CD4-positive, alpha-beta T cell treated with Interferon alpha-2 for 1 hour (primary cell): ENCODE measurements at places on chromosomes 4 and X.

DNA sequence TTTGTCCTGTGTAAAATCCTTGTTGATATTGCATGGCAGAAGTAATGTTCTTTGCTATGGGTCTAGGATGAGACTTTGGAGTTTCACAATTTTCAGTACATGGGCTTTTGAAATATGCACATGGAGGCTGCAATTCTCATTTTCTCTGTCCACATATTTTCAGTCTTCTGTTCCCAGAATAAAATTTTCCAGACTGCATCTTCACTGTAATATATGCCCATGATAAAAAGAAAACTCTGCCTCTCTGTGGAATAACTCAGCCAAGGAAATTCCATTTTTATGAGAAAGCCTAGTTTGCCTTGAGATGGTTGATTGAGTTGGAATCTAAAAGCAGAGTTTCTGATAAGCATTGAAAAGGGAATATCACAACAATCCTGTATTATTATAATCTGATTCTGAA lies 601.4 kb upstream of the AADAT start:
- DNase-seq: no peak

DNA sequence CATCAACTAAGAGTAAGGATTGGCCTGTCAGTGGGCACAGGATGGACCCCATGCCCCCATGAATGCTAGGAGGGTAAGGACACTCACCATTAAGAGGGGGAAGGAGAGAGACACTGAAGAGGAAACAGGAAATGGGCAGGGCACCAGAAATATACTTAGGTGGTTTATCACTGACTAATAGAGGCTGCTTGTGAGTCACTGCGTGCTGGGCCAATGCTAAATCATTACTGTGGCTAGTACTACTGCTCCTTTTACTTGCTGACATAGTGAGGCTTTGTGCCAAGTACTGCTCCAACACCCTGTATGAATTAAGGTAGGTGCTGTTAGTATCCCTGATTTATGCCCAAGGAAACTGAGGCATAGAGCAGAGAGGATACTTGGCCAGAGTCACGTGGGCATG lies 130.4 kb upstream of the FRMPD4 start:
- DNase-seq: no peak

DNA sequence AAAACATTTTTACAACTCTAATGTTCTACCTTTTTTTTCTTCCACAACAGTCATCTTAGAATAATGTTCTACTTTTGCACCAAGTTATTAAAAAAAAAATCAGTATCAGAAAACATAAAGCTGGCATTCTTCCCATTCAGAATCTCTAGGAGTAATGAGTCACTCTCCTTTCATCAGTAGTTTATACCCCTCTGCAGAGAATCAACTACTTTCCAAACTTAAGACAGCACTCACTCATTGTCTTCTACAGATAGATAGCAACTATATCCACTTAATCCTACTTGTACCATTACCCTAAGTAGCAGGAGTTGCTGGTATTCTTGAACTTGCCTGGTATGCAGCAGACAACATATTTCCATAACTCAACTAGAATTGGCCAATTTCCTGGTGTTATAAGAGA lies 3.2 kb downstream of the TIGD4 start:
- DNase-seq: no peak

- DNase-seq: no peak
Measured at GRCh38 chrX:150372280-150372679, 9.2 kb downstream of the MAMLD1 start.

DNA sequence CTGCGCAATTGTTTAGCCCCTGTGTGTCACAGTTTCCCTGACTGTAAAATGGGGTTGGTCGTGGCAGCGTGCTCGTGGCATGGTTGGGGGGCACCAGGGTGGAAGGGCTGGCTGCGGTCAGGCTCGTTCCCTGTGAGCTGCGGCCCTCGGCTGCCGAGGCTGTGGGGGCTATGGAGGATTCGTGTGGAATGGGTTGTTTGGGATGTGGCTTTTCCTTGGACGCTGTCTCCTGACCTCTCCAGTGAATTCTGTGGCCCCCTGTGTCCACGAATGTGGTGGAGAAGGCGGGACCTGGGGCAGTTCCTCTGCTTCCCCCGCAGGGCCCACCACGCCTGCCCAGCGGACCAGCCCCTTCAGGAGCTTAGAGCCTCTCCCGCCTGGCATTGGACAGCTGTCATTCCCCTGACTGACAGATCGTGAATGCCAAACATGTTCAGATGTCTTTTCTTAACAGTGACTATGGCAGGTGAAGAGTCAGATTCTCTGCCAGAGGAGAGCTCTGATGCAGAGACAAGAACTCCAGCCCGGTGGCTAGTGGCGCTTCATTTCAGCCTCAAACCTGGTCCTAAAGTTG lies 17.2 kb upstream of the HGFAC start:
- DNase-seq: no peak

DNA sequence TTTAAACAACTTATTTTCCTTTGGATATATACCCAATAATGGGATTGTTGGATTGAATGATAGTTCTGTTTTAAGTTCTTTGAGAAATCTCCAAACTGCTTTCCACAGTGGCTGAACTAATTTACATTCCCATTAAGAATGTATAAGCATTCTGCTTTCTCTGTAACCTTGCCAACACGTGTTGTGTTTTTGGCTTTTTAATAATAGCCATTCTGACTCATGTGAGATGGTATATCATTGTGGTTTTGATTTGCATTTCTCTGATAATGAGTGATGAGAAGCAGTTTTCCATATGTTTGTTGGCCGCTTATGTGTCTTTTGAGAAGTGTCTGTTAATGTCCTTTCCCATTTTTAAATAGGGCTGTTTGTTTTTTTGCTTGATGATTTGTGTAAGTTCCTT lies 155.6 kb upstream of the PITX2 start:
- no peak for DNase-seq

DNA sequence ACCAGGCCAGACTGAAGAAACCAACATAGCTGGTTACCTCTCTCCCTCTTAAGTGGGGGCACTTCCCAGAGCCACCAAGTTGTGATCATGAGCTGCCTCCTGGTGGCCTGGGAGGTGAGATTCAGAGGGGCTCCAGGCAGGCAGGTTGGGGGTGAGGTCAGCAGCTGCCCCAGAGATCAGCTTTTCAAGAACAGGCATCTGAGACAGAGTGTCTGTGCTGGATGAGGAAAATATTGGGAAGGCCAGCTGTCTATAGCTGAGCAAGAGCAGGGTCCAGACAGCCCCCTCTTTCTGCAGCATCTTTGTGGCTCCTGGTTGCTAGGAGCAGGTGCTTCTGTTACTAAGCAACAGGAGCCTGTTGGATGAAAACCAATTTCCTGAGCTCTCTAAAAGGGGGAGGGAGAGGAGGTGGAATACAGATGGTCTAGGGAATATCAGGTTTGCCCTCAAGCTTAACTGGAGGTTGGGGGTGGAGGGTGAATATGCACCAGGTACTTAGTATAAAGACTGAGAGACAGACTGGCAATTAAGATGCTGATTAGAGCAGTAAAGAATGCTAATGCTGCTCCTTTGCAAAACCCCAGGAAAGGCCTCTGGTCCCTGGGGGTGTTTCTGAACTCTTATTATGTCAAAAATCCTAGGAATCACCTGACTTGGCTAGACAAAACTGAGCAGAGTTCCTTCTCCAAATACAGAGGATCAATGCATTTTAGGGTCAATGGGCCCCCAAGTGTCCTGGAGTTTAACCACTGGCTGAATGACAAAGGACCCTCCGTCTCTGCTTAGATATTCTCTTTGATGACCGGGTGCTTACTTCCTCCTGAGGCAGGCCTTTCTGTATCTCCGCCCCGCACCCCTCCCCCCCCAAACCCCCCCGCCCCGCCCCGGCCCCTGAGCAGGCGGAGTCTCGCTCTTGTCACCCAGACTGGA lies 21.4 kb downstream of the ZCCHC13 start:
- no peak for DNase-seq

DNA sequence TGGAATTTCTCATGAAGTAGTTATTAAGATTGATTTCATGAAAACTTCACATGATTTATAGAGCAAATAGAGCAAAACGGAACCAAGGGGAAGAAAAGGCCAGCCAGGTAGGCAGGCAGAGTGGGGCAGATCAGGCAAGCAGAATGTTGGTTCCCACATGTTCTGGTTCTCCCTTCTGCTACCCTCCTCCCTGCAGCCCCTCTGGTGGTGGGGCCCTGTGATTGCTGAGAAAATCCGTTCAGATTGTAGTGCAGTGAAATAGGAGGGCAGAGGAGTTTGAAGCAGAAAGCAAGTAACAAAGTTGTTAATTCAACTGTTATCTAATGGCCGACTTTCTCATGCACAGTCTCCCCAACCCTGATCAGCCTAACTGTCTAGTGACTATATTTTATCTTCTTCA lies 185.3 kb downstream of the MID1IP1 start:
- no peak for DNase-seq

- DNase-seq: no peak
Measured at GRCh38 chrX:9947131-9947794, 19.9 kb upstream of the CLDN34 start.

DNA sequence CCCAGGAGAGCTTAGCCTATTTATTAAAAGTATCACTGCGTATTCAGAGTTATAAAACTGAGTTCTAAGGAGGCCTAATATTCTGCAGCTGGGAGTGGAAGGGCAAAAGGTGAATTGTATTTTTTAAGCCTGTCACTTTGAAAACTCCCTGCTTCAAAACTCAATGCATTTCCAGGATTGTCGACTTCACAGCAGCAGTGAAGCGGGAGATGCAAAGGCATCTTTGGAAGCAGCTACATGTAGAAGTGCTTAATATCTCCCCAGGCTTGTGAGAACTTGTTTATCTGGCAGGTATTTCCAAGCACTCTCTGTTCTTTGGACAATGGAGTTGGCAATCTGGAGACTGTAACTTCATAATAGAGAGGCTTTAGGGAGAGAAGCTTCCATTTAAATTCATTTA lies 717.5 kb upstream of the SLIT2 start:
- DNase-seq: no peak

DNA sequence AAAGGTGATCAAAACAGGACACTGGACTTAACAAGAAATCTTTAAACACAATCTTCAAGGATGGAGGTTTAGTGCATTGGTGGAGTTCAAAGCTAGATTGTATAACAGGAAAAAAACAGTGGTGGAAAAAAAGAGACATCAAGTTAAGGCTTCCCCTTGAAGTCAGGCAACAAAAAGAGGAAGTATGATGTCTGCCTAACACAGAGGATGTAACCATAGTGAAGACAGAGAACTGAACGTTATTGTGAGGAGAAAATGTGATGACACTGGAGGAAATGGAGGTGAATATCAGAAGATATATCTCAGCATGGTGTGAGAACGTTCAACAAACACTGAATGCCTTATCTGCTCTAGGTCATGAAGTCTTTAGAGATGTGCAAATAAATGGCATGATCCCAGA lies 192.4 kb upstream of the AR start:
- DNase-seq: no peak

DNA sequence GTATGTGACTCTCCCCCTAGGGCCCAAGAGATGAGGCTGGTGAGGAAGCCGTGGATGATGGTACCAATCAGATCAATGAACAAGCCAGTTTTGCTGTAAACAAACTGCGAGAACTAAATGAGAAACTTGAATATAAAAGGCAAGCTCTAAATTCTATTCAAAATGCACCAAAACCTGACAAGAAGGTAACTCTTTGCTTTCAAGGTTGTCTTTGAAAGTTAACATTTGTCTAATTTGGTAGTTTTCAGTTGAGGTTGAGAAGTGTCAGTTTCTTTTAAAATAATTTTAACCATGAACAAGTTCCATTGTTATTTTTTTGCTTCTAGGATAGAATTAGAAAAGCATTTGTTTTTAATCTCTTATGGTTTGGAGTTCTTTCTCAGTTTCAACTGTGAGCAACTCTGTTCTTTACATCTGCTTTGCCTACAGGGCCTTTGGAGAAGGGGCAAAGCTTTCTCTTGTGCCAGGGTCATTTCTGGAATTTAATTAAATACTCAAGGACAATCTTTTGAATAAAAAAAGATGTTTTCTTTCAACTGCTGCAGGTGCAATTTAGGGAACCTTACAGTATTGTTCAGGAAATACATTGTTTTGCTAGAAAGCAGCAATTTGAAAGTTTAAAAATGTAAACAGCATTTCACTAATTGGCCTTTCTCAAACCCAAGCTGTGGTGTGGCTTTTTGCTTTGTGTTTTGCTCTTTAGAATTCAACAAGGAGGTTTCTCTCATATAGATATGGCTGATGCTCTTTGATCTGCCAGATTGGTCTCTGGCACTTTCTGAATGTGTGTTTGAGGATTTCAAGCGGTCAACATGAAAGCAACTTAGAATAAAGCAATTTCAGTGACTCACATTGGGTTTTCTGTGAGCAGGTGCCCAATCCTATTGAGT lies 62.9 kb downstream of the LRP2BP start:
- DNase-seq: no peak

GRCh38 chrX:13694359-13694758 lies 5.4 kb downstream of the RAB9A start:
- no peak for DNase-seq

- no peak for DNase-seq
Measured at GRCh38 chr4:102218656-102219055, 126.6 kb downstream of the SLC39A8 start.

DNA sequence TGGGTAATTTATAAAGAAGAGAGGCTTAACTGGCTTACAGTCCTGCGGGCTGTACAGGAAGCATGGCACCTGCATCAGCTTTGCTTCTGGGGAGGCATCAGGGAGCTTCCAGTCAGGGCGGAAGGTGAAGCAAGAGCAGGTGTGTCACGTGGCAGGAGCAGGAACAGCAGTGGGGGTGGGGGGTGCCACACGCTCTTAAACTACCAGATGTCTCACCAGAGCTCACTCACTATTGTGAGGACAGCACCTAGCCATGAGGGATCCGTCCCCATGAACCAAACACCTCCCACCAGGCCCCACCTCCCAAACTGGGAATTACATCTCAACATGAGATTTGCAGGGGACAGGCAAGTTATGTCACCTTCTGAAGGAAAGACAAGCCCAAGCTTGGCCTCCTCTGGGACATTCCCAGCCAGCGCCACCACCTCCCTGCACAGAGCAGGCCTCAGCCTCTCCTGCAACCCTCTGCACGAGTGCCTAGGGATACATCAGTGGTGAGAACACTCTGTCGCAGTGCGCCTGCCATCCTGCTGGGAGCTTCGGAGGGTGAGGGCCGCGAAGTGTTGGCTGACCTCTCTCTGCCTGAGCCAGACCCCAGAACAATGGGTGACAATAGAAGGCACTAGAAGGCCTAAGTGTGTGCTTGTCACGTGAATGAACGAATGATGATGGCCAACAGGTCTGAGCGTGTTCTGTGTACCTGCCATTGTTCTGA lies 244.3 kb downstream of the EVC2 start:
- no peak for DNase-seq

DNA sequence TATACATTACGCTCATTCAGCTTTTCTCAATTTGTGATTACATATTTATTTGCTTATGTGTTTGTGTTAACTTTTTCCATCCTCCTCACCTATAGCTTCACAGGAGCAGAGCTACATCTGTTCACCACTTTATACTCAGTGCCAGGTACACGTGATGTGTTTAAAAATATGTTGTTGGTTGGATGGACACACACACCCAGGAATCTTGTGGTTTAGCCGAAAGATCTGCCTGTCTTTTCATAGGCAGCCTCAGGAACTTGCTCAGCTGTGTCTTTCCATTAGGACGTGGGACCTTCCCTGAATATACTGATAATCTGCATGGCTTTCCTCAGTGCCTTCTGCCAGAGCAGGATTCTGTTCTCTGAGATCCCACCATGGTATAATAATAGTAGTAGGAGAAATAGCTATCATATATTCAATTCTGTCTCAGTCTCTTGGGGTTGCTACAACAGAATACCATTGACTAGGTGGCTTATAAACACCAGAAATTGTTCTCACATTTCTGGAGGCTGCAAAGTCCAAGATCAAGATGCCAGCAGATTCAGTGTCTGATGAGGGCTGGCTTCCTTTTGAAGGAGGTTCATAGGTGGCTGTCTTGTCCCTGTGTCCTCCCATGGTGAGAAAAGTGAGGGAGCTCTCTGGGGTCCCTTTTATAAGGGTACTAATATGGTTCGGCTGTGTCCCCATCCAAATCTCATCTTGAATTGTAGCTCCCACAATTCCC lies 50.0 kb upstream of the SOD3 start:
- DNase-seq: no peak
